Esophagus squamous epithelium (tissue), 5 donors: ENCODE measurements at places on chromosomes 1 and 21.
A peak's percentile ranks its signal among the peaks of the same experiment; 100 is the strongest.

- H3K4me3 ChIP-seq: peak overlapping the region; percentile 93
- peak overlapping the region; percentile 99 for H3K27ac ChIP-seq
- no peaks in the 10 kb centered on the region for H3K4me1 ChIP-seq
- H3K27me3 ChIP-seq: no peaks in the 10 kb centered on the region
Measured at GRCh38 chr1:100038660-100039287, 69.0 kb downstream of the SLC35A3 start.

DNA sequence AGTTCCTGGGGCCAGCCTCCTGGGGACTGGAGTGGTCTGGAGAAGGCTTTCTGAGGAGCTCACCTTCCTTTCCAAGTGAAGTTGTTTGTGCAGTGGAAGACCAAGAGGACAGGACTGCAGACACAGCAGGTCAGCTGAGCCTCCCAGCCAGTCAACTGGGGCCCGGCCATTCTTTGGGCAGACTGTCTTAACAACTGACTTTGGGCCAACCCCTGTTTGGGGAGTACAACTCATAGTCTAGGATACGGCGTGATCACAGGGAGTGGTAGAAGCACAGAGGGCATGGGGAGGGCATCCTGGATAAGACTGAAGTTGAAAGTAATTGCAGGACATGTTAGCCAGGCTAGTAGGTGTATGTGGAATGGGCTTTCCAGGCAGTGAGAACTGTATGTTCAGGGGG is 50.3 kb downstream of the PGM1 start:
- no peak overlapping the region for H3K27ac ChIP-seq
- no peaks in the 10 kb centered on the region for H3K4me1 ChIP-seq
- H3K4me3 ChIP-seq: no peak overlapping the region
- H3K27me3 ChIP-seq: no peaks in the 10 kb centered on the region
- H3K36me3 ChIP-seq: no peaks in the 10 kb centered on the region
- DNase-seq: no peak

DNA sequence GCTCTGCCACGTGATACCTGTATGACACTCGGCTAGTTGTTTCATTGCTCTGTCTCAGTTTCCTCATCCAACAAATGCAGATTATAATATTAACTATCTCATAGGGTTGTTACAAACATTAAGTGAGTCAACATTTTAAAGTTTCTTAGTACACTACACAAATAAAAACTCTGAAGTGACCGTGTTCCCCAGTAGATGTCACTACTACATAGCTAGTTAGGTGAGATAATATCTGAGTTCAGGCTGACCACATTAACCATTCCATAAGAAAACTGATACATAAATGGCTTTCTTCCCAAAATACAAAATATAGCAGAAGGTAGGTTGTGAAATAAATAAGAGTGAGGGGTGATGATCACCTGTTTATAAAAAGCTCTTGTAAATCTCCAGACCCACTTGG is 214.1 kb downstream of the NUF2 start:
- no peak for DNase-seq
- H3K4me1 ChIP-seq: no peaks in the 10 kb centered on the region
- no peak overlapping the region for H3K4me3 ChIP-seq

DNA sequence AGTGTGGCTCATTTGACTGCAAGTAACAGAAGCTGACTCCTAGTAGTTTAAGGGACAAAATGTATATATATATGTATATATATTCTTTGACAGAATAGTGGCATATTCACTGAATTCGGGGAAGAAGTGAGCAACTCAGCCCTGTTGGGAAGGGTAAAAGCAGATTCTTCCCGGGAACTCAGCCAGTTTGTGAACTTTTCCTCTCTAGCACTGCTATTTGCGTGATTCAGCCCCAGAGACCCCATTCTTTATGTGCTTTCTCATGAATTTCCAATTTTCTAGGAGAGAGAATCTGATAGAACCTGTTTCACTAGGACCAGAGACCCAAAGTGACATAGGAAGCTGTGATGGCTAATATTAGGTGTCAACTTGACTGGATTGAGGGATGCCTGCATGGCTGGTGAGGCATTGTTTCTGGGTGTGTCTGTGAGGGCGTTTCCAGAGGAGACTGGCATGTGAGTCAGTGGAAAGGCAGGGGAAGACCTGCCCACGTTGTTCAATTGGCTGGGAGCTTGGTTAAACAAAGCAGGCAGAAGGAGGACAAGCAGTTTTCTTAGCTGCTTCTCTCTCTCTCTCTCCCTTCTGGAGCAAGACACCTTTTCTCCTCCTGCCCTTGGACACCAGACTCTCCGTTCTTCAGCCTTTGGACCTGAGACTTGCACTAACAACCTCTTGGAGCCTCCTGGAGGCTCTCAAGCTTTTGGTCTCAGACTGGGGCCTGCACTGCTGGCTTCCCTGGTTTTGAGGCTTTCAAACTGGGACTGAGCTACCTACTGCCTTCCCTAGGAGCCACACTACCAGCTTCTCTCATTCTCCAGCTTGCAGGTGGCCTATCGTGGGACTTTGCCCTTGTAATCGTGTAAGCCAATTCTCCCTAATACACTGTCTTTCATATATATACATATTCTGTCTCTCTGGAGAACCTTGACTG is 93.4 kb upstream of the KCNK1 start:
- DNase-seq: no peak
- H3K4me3 ChIP-seq: no peak overlapping the region
- H3K4me1 ChIP-seq: peaks cover 6% of the 10 kb centered on the region
- H3K36me3 ChIP-seq: no peaks in the 10 kb centered on the region
- H3K27me3 ChIP-seq: no peaks in the 10 kb centered on the region
- peak overlapping the region; percentile 50 for H3K27ac ChIP-seq

GRCh38 chr1:28591708-28592320 is at the start of gene RAB42:
TSS of gene RAB42 (plus strand) at chr1:28592265. CDS start at chr1:28592512, 247 bp downstream.
- no peaks in the 10 kb centered on the region for H3K36me3 ChIP-seq
- no peak for DNase-seq
- H3K27me3 ChIP-seq: no peaks in the 10 kb centered on the region
- peaks cover 25% of the 10 kb centered on the region for H3K4me1 ChIP-seq

DNA sequence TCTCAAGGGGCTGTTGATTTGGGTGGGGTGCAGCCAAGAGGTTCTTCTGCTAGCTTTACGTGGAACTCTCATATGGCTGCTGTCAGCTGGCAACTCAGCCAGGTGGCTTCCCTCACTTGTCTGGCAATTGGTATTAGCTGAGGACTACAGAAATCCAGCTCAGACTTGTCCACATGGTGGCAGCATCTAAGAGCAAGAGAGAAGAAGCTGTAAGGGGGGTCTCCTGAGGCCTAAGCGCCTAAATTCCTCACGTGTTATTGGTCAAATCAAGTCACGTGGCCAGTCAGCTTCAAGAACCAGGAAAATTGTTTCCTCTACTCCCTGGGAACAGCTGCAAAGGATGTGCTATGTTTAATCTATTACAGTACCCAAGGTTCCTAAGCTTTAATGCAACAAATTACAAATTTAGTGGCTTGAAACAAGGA is 4.2 kb upstream of the DYRK3 start:
- peak; percentile 11 for DNase-seq
- no peak overlapping the region for H3K4me3 ChIP-seq
- H3K27ac ChIP-seq: peak overlapping the region; percentile 13

DNA sequence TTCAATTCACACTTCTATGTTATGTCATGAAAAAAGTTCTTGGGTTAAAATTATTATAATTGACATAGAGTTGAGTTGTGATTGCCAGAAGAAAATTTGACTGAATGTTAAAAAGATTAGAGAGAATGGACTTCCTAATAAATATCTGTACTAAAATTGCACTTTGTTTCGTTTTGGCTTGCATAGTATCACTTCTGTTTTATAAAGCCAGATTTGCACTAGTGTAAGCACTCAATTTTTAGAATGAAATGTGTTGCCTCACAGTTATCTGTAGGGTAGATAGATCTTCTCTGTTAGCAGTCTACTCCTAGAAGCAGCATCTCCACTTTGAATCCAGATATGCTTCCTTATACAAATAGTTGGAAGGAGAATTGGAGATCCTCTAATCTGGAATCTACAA is 95.2 kb upstream of the MPC2 start:
- no peaks in the 10 kb centered on the region for H3K4me1 ChIP-seq
- H3K27ac ChIP-seq: no peak overlapping the region
- no peak for DNase-seq
- no peaks in the 10 kb centered on the region for H3K27me3 ChIP-seq
- no peak overlapping the region for H3K4me3 ChIP-seq
- H3K36me3 ChIP-seq: no peaks in the 10 kb centered on the region

- peaks cover 17% of the 10 kb centered on the region for H3K4me1 ChIP-seq
- no peak overlapping the region for H3K4me3 ChIP-seq
- no peaks in the 10 kb centered on the region for H3K27me3 ChIP-seq
- H3K36me3 ChIP-seq: no peaks in the 10 kb centered on the region
- DNase-seq: no peak
- no peak overlapping the region for H3K27ac ChIP-seq
Measured at GRCh38 chr1:228174482-228175315, 9.1 kb downstream of the IBA57 start.

DNA sequence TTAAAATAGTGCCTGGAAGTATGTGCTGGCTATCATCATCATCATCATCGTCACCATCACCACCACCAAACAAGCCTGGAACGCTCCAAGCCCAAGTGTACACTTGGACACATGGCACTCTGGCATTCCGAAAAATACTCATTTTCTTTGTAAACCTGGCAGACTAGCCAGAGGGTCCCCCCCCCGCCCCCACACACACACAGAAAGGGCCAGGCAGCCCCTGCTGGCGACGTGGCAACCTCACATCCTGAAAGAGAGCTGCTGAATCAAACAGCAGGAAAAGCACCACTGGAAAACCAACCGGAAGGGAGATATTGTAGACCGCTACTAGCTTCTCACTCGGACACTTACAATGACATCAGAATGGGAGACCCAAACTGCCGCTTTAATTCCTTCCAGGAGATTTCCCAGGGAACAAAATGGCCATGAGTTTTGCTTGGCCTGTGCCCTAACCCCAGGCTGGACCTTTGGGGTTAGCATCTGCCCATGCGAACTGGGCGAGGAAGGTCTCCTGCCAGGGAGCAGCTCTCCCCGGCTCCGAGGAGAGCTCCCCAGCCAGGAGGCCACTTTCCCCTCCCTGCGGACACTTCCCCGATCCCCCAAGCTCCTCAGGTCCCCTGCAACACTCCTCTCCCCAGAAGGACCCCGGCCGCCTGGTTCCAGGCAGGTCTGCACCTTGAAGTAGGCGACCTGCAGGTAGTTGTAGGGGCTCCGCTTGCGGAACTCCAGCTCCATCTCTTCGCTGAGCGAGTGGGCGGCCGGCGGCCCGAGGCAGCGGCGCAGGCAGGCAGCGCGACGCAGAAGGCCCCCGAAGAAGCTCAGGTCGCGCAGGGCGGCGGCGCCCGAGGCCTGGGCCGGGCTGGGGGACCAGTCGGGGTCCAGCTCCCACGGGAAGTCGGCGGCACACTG is 742 bp downstream of the P3H1 start:
- peaks cover 16% of the 10 kb centered on the region for H3K4me1 ChIP-seq
- DNase-seq: no peak
- peak overlapping the region; percentile 63 for H3K4me3 ChIP-seq
- peak overlapping the region; percentile 81 for H3K27ac ChIP-seq
- no peaks in the 10 kb centered on the region for H3K36me3 ChIP-seq
- H3K27me3 ChIP-seq: no peaks in the 10 kb centered on the region

DNA sequence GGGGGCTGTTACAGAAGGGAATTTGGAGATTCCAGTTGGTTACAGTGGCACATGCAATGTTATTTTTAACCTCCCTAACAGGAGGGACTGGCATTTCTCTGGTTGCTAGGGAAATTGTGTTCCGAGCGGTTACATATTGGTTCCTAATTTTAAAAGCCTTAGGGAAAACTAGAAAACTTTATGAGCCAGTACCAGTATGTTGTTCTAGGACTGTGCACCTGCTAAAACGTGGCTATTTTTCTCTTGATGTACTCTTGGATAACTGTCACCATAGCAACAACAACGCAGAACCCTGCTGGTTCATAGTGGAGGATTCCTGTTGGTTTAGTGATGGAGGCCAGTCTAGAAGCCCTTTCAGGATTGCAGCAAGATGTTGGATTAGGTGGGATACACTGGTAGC is 68.9 kb upstream of the PGBD5 start:
- H3K36me3 ChIP-seq: no peaks in the 10 kb centered on the region
- H3K27me3 ChIP-seq: no peaks in the 10 kb centered on the region
- H3K4me3 ChIP-seq: no peak overlapping the region
- H3K4me1 ChIP-seq: no peaks in the 10 kb centered on the region
- no peak for DNase-seq
- no peak overlapping the region for H3K27ac ChIP-seq

DNA sequence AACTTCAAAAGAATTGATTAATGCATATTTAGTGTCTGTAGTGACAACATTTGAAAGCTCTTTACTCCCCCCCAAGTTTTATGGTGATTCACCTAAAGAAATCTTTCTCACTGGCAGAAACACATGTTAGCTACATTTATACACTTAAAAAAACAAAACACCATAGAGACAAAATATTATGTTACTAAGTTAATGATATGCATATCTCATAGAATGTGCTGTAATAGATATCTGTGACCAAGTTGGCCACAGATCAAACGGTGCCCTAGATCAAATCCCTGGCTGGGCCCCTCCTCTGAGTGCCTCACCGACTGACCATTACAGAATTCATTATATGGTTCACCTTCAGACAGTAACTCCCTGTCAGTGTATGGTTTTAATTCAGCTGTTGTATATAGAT is 322.1 kb upstream of the LYPLAL1 start:
- no peaks in the 10 kb centered on the region for H3K36me3 ChIP-seq
- H3K4me3 ChIP-seq: no peak overlapping the region
- DNase-seq: no peak
- no peak overlapping the region for H3K27ac ChIP-seq
- no peaks in the 10 kb centered on the region for H3K4me1 ChIP-seq

- DNase-seq: no peak
- no peaks in the 10 kb centered on the region for H3K4me1 ChIP-seq
- no peak overlapping the region for H3K27ac ChIP-seq
- no peak overlapping the region for H3K4me3 ChIP-seq
Measured at GRCh38 chr1:216090556-216090955, 332.7 kb downstream of the USH2A start.

- DNase-seq: no peak
- peaks cover 61% of the 10 kb centered on the region for H3K4me1 ChIP-seq
- H3K27me3 ChIP-seq: no peaks in the 10 kb centered on the region
Measured at GRCh38 chr1:12408662-12409061, 178.8 kb downstream of the VPS13D start.

GRCh38 chr1:246814890-246815289 is 90.7 kb downstream of the SCCPDH start:
- no peak overlapping the region for H3K27ac ChIP-seq
- DNase-seq: no peak
- H3K27me3 ChIP-seq: no peaks in the 10 kb centered on the region
- no peak overlapping the region for H3K4me3 ChIP-seq
- no peaks in the 10 kb centered on the region for H3K36me3 ChIP-seq

DNA sequence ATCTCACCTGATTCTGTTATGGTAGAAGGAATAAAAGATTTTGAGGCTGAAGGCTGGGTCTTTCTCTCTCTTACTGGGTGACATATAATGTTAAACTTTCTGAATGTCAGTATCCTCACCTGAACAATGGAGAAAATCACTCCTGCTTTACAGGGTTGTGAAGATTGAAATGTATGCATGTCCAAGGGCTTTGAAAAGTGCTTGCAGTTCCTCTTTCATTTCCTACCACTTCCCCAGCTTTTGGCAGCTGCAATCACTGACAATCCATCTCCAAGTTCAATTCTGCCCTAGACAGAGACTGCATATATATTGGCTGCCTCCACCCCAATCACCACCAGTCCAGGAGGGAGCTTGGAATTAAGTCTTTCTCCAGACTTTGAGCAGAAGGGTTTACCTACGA is 39.8 kb downstream of the FAM78B start:
- H3K27ac ChIP-seq: no peak overlapping the region
- H3K4me1 ChIP-seq: no peaks in the 10 kb centered on the region
- H3K27me3 ChIP-seq: no peaks in the 10 kb centered on the region
- no peak for DNase-seq
- no peak overlapping the region for H3K4me3 ChIP-seq
